ENCODE measurements at places on chromosomes 4 and X.

GRCh38 chrX:15675490-15675921, 10.9 kb upstream of the CLTRN start:
- peak; percentile 17 for DNase-seq

DNA sequence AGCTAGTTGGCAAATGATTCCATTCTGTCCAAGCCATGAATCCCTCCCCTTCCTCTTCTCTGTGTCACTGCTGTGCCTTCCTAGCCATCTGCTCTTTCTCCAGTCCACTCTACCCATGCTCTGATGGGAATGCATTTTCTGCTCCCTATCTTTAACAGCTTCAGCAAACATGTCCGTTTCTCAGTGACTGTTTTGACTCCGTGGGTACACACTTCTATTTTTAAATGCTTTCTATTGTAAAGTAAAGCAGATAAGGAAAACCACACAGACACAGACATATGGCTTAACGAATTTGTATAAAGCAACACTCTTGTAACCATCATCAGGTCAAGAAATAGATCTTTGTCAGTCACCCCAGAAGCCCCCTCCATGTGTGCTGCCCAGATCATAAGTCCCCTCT, 72.4 kb upstream of the KLHL13 start:
- DNase-seq = no peak

GRCh38 chrX:66015152-66015831, 24.6 kb downstream of the VSIG4 start:
- DNase-seq = peak; percentile 78

DNA sequence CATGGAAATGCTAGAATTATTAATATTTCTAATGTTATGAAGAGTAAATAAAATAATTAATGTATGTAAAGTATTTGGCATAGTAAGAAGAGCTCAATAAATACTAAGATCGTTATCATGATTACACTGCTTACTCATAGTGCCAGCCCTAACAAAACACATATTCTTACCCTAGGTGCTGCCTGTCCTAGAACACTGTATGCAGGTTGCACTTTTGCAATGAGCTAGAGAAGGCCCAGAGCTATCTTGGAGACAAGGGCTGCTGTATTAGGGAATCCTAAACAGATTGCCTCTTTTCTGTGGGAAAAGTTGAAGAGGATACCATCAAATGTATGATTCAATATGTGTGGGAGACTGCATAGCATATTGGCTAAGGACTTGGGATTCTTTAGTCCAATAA, 48.0 kb upstream of the TMEM164 start:
- no peak for DNase-seq

DNA sequence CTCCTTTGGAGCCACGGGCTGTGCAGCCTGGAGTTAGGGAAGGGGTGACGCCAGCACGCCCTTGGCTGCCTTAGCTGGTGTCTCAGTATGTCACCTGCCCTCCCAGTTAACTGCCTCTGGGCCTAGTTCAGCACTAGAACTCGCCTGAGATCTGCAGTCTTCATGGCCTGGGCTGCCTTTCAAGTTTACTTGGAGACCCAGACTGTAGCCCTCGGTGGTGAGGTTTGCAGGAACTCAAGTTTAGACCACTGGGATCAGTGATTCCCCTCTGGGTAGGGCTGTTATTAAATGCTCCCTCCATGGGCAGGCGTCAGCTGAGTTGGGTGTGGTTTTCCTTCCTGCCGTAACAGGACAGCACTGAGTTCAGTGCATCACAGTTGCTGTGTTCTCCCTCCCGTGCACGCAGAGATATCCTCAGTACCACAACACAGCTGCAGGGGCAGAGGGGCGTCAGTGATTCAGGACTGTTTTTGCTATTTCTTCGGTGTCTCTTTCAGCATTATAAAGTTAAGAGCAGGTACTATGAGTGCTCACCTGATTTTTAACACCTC, 30.5 kb downstream of the PLAC8 start:
- peak; percentile 43 for DNase-seq

Data from CMK (cell line).